ENCODE measurements at places on chromosomes 1 and 21.
A peak's percentile ranks its signal among the peaks of the same experiment; 100 is the strongest.

GRCh38 chr1:59016390-59016789 is 232.5 kb upstream of the JUN start:
- no peak for DNase-seq
- peak overlapping the region; percentile 3 for H3K27ac ChIP-seq
- H3K4me1 ChIP-seq = peaks cover 36% of the 10 kb centered on the region
- H3K36me3 ChIP-seq = peaks cover 7% of the 10 kb centered on the region
- H3K4me3 ChIP-seq = no peak overlapping the region

GRCh38 chr1:62962014-62962812 is 178.3 kb downstream of the ATG4C start:
- H3K36me3 ChIP-seq = no peaks in the 10 kb centered on the region
- no peak overlapping the region for H3K27ac ChIP-seq
- H3K4me3 ChIP-seq = no peak overlapping the region
- H3K27me3 ChIP-seq = peaks cover 37% of the 10 kb centered on the region

DNA sequence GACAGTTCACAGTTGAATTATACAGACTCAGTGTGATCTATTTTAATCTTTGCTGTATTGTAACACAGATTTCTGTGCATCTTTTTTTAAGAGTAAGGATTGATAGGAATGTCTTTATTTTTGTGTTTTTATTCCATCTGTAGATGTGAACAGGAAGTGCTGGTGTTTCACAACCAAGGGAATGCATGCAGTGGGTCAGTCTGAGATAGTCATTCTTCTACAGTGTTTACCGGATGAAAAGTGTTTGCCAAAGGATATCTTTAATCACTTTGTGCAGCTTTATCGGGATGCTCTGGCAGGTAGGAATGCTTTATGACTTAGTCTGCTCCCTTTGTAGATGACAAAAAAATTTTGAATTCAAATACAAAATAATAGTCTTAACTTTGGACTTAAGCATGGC is 84.5 kb downstream of the CC2D1B start:
- no peaks in the 10 kb centered on the region for H3K27me3 ChIP-seq
- no peaks in the 10 kb centered on the region for H3K4me1 ChIP-seq
- peaks cover 11% of the 10 kb centered on the region for H3K36me3 ChIP-seq
- H3K4me3 ChIP-seq = no peak overlapping the region

GRCh38 chr1:201341377-201341776 is 36.1 kb downstream of the TNNT2 start:
- no peak for DNase-seq
- no peak overlapping the region for H3K27ac ChIP-seq
- H3K36me3 ChIP-seq = peaks cover 3% of the 10 kb centered on the region
- no peak overlapping the region for H3K4me3 ChIP-seq
- H3K4me1 ChIP-seq = no peaks in the 10 kb centered on the region

- no peak overlapping the region for H3K4me3 ChIP-seq
- peaks cover 98% of the 10 kb centered on the region for H3K27me3 ChIP-seq
- H3K4me1 ChIP-seq = no peaks in the 10 kb centered on the region
- DNase-seq = no peak
- H3K36me3 ChIP-seq = peaks cover 5% of the 10 kb centered on the region
These were observed 5.2 kb downstream of the TBX15 start for GRCh38 chr1:118982821-118983557.

DNA sequence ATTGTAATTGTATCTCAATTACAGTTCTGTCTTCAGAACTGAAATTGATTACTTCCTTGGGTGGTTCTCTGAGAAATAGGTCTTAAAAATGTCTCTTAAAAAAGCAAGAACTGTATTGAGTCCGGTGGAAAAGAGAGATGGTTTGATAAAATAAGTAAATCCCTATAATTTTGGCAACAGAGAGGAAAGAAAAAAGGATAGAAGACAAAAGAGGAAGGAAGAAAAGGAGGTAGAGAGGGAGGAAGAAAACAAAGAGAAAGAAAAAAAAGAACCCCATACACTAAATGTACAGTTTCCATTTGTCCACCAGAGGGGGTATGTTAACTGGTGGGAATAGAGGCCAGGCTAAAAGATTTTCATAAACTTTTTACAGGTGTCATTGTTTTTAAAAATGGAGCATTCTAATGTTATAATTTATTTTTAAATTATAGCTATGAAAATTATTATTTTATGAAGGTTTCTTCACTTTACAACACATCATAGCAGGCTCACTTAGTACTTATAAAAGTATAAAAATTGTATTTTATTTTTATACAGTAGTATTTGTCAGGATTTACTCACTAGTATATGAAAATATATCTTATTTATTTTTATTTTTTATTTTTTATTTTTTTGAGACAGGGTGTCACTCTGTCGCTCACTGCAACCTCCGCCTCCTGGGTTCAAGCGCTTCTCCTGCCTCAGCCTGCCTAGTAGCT is 2.1 kb upstream of the UBE2T start:
- H3K4me3 ChIP-seq = no peak overlapping the region
- H3K27ac ChIP-seq = no peak overlapping the region
- H3K4me1 ChIP-seq = peaks cover 34% of the 10 kb centered on the region
- H3K36me3 ChIP-seq = peaks cover 8% of the 10 kb centered on the region
- no peaks in the 10 kb centered on the region for H3K27me3 ChIP-seq

DNA sequence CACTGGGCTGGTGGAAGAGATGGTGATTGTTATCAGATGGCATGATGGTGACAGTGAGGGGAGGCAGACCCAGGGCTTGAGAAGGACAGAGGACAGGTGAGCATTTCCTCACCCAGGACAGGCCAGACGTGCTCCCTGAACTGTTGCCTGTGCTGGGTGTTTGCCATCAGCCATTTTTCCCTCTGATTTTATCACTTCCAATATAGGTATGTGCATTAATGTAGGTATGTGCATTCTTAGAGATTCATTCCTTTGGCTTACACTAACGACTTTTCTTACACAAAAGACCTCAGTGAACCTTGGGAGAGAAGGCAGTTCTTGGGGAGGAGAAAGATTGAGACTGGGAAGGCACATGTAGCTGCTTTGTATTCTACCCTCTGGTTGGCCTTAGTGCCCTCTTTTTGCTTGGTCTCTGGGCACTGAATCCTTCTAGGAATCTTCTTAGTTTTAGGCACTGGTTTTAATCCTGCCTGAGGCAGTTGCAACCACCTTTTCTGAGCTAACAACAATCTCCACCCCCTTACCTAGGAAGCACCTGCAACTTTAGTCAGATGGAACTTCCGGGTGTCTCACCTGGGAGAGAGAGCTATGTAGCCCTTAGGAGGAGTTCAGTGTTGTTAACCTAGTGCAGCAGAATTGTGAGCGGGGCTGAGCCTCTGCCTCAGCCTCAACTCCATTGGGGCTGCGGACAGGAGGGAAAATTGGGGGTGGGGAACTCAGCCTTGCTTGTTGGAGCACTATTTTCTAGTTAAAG is 30.9 kb downstream of the C1orf116 start:
- peaks cover 6% of the 10 kb centered on the region for H3K4me1 ChIP-seq
- DNase-seq = no peak
- no peaks in the 10 kb centered on the region for H3K36me3 ChIP-seq
- H3K27me3 ChIP-seq = peaks cover 25% of the 10 kb centered on the region
- H3K4me3 ChIP-seq = no peak overlapping the region

- peaks cover 66% of the 10 kb centered on the region for H3K36me3 ChIP-seq
- H3K4me1 ChIP-seq = peaks cover 87% of the 10 kb centered on the region
- H3K4me3 ChIP-seq = peak overlapping the region; percentile 81
- H3K27me3 ChIP-seq = no peaks in the 10 kb centered on the region
These were observed 19.5 kb downstream of the UBASH3A start for GRCh38 chr21:42423197-42423675.

DNA sequence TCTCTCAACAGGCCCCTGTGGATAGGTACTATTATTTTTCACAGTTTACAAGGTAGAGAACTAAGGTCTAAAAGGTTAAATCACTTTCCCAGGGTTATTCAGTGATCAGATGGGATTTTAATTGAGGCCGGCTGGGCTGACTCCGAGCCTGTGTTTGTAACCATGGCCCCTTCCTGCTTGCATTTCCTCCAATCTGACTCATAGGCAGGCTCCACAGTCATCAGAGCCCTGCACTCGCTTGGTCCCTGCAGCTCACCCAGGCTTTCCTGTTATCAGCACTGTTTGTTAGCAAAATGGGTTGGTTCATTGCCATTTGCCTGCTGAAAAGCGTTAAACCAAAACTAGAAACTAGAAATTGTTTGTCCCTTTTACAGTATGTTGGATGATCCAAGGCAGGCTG is 41.4 kb upstream of the LMX1A start:
- H3K4me3 ChIP-seq = no peak overlapping the region
- H3K27ac ChIP-seq = no peak overlapping the region
- DNase-seq = no peak
- H3K27me3 ChIP-seq = peaks cover 48% of the 10 kb centered on the region

GRCh38 chr1:83799594-83799993 is 199.3 kb downstream of the TTLL7 start:
- H3K36me3 ChIP-seq = no peaks in the 10 kb centered on the region

DNA sequence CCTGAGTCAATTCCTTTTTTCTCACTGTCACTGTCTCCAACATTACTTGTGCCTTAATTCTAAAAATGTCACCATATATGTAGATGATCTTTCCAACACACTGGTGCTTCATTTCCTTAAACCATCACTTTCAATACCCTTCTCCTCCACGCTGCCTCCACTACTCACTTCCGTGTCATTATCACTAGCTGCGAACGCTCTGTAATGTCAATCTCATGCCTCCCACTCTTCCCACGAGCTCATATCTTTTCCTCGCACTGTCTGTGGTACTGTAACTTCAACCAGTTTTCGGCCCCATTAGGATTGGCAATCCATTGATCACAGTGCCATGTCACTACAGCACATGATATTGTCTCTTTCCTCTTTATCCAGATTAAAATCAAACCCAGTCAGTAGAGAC is 61.6 kb downstream of the PLD5 start:
- peaks cover 2% of the 10 kb centered on the region for H3K27me3 ChIP-seq
- no peak overlapping the region for H3K27ac ChIP-seq
- no peak for DNase-seq
- no peaks in the 10 kb centered on the region for H3K4me1 ChIP-seq
- no peak overlapping the region for H3K4me3 ChIP-seq
- H3K36me3 ChIP-seq = no peaks in the 10 kb centered on the region

DNA sequence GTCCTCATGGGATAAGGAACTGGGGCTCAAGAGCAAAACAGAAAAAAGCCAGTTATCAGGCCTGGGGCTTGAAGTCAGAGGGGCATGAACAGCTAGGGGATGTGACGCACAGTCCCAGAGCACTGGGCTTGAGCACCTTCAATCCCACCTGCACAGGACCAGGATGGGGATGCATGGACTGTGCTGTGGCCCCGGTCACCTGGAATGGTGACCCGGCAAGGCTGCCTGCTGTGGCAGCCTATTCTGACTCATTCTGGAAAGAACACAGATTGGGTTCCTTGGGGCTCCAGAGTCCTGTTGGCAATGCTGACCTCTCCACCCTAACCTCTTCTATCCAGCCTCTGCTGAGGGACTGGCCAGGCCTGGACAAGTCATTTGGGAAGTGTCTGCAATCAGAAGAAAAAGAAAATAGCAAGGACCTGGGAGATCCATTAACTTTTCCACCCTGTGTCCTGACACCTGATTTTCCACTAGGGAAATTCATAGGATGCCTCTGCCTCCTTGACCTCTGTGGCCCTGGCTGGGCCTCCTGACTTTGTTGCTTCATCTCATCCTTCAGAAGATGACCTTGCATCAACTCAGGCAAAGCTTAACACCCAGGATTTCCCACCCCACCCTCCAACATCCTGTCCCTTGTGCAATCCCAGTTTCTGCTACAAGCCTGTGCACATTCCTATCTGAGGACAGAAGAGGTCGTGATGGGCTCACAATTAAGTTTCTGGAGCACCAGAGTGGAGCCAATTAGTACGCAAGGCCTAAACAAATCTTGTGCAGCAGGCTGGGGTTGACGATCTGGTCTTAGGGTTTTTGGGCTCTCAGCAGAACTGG is 17.9 kb upstream of the FMOD start:
- no peak overlapping the region for H3K27ac ChIP-seq
- H3K4me1 ChIP-seq = peaks cover 5% of the 10 kb centered on the region
- no peak for DNase-seq
- no peak overlapping the region for H3K4me3 ChIP-seq
- H3K27me3 ChIP-seq = peaks cover 59% of the 10 kb centered on the region
- no peaks in the 10 kb centered on the region for H3K36me3 ChIP-seq

GRCh38 chr1:194214735-194215134 is 1028.3 kb upstream of the B3GALT2 start:
- no peak for DNase-seq
- no peak overlapping the region for H3K4me3 ChIP-seq
- no peaks in the 10 kb centered on the region for H3K36me3 ChIP-seq
- no peak overlapping the region for H3K27ac ChIP-seq

DNA sequence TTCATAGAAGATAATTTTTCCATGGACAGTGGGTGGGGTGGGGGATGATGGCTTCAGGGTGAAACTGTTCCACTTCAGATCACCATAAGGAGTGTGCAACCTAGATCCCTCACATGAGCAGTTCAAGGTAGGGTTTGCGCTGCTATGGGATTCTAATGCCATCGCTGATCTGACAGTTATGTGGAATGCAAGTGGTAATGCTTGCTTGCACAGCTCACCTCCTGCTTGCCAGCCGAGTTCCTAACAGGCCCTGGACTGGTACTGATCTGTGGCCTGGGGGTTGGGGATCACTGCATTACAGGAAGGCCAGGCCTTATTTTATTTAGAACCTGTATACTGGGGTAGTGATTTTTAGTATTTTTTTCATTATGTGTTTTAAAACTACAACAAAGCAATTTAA is 22.0 kb downstream of the MAN1A2 start:
- peaks cover 63% of the 10 kb centered on the region for H3K4me1 ChIP-seq
- no peak for DNase-seq
- no peak overlapping the region for H3K27ac ChIP-seq
- no peaks in the 10 kb centered on the region for H3K27me3 ChIP-seq
- no peak overlapping the region for H3K4me3 ChIP-seq

- DNase-seq = no peak
- H3K27ac ChIP-seq = no peak overlapping the region
- no peak overlapping the region for H3K4me3 ChIP-seq
- H3K27me3 ChIP-seq = no peaks in the 10 kb centered on the region
- H3K4me1 ChIP-seq = peaks cover 27% of the 10 kb centered on the region
These were observed 11.4 kb upstream of the SLAMF1 start for GRCh38 chr1:160658162-160658813.

DNA sequence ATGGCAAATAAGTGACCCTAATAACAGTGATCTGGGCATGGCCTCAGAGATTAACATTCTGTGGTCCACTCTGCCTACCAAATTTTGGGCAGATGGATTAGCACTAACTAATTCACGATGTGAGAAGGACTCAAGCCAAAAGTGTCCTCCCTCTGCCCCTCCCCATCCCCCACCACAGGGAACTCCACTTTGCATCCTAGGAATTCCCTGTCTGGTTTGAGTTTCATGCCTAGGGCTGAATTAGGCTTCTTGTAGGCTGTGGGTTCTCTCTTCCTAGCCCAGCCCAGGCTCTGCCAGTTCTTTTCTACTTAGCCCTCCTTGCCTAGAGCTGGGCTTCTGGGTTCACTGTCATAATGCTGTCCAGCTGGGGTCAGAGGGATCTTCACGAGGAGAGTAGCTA is 64.1 kb downstream of the ATP2B4 start:
- no peak for DNase-seq
- no peak overlapping the region for H3K4me3 ChIP-seq
- peak overlapping the region; percentile 38 for H3K27ac ChIP-seq
- H3K36me3 ChIP-seq = peaks cover 30% of the 10 kb centered on the region

- peaks cover 18% of the 10 kb centered on the region for H3K4me1 ChIP-seq
- no peaks in the 10 kb centered on the region for H3K27me3 ChIP-seq
- DNase-seq = peak; percentile 37
- no peak overlapping the region for H3K4me3 ChIP-seq
These were observed 5.9 kb downstream of the RFX5 start for GRCh38 chr1:151340870-151341754.

GRCh38 chr21:35204850-35205541 is 155.9 kb upstream of the RUNX1 start:
- peak overlapping the region; percentile 60 for H3K4me3 ChIP-seq
- peaks cover 12% of the 10 kb centered on the region for H3K4me1 ChIP-seq
- H3K27ac ChIP-seq = no peak overlapping the region
- peaks cover 2% of the 10 kb centered on the region for H3K36me3 ChIP-seq
- DNase-seq = no peak
